ENCODE measurements at places on chromosomes 6 and 20.

DNA sequence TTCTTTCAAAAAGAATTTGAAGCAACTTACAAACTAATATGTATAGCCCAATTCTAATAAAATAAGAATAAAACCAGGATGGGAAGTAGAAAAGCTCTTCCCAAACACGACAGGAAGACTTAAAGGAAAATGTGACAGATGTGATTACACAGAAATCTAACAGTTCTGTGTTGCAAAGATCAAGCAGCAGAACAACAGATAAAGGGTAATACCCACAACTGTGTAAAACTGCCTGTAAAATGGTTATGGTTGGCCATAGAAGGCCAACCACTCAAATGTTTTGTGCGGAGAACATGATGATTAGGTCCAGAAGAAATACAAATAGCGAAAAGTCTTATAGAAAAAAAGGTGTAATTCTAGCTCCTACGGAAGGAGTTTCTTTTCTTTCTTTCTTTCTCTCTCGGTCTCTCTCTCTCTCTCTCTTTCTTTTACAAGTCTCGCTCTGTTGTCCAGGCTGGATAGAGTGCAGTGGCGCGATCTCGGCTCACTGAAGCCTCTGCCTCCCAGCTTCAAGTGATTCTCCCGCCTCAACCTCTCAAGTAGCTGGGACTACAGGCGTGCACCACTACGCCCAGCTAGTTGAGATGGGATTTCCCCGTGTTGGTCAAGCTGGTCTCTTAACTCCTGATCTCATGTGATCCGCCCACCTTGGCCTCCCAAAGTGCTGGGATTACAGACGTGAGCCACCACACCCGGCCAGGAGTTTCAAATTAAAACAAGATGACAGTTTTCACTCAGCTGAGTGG lies 128.5 kb downstream of the QRSL1 start:
- DNase-seq: no peak

DNA sequence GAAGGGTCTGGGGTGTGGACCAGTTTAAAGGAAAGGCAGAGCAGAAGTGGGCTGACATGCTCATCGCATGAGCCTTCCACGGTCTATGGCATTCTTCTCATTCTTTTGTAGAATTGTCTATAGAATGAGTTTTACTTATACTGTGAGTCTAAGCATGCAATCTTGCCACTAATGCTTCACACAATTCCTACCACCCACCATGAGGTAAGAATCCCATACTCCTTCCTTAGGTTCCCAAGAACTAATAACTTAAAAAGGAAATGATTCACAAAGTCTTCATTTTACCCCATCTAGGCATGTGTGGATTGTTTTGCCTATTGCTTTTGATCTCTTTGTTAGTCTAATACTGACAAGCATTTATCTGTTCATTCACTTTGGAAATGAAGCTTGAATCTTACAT lies 195.2 kb downstream of the LY86 start:
- no peak for DNase-seq

- peak; percentile 31 for DNase-seq
These were observed 5.6 kb downstream of the FBXO9 start for GRCh38 chr6:53070806-53071205.

DNA sequence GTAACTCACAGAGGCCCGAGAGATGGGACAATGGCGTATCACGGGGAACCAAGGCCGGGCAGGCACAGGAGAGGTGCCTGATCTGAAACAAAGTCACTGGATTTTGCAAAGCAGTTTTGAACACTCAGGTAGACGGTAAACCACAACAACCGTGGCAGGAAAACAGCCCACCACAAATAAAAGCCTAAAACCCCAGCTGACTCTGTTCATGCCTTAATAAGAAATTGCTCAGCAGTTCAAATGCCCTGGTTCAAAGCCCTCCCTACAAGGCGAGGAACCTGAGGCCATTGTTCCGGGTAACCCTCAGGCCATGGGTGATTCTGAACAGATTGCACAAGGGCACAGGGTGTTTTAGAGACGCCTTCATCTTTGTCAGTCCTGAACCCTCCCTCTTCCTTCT lies 114.2 kb downstream of the MAP3K7 start:
- peak; percentile 45 for DNase-seq

DNA sequence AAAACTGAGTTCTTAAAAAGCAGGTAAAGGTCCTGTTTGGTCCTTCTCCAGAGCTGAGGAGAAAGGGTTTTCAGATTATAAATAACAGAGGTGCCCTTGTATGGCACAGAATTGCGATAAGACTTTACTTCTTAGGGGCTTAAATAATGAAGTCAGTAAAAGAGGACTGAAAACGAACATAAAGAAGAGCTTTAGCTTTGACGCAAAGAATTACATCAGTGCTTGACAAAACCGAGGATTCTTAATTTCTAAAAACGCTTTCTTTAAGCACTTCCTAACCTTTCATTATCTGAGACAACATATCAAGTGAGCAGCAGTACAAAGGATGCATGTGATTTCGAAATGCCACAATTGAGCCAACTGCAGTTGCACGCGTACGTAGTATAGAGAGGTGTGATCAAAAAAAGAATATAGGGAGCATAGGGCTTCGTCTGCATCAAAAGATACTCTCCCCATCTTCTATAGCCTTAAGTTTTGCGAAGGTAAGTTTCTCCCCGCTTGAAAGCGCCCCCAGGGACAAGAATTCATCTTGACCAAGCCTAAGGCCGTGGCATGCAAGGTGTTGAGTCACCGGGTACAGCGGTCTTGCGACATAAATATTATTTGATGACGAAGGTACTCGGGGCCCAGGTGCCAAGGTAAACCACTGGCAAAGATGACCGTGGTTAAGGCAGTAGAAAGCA lies 778 bp upstream of the LOC128125822 start:
- no peak for DNase-seq

DNA sequence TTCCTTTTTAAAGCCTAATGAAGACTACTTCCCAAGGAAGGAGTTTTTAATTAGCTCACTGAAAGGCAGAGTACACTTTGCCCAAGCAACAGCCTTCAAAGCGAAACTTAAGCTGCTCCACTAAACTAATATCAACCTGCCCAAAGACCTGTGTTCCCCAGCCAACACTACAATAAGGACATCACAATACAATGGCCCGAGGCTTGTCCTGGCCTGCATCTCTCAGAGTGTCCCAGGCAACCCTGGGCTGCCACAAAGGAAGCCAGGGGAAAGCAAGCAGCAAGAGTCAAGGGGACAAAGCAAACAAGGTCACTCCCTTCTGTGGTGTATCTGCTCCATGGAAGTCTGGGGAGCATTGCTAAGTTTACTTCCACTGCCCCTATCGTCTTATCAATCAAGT lies 52.3 kb downstream of the PIGU start:
- no peak for DNase-seq

DNA sequence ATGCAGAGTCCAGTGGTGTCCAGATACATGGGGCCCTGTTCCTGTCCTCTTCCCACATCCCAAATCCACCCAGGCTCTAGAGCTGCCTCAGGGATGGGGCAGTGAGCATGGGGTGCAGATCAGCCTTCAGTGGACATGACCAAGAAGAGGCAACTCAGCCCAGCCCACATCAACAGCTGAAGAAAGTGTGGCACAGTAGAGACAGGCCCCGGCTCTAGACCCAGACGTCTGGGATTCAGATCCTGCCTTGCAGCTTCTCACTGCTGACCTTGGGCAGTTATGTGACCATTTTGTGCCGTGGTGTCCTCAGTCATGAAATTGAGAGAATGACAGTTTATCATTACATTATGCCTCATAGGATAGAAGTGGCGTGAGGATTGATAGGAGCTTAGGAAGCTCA lies 54.6 kb upstream of the CST7 start:
- DNase-seq: no peak

DNA sequence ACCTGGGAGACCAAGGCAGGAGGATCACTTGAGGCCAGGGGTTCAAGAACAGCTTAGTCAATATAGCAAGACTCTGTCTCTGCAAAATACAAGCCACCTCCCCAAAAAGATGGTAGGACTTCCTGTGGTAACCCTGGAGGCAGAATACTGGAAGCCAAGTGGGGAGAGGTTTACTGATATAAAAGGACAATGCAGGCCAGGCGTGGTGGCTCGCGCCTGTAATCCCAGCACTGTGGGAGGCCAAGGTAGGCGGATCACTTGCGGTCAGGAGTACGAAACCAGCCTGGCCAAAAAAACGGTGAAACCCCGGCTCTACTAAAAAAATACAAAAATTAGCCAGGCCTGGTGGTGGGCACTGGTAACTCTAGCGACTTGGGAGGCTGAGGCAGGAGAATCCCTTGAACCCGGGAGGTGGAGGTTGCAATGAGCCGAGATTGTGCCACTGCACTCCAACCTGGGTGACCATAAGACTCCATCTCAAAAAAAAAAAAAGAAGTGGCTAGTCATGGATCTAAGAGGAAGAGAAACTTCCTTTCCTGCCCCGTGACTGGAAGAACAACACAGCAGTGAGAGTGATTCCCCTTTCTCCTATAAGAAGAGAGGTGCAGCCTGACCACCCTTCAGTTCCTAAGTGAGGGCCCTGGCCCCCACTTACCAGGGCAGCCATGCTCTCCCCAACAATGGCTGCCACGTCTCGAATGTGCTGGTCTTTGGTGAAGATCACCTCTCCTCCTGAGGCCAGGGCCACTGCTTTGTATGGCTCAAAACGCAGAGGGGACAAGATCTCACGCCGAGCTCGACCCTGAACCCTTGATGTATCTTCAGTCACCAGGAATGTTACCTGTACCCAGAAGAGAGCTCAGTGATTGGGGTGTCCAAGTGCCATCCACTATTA lies 6.2 kb downstream of the SAPCD1 start:
- DNase-seq: no peak

- DNase-seq: no peak
These were observed 34.1 kb downstream of the POFUT1 start for GRCh38 chr20:32241807-32242206.

DNA sequence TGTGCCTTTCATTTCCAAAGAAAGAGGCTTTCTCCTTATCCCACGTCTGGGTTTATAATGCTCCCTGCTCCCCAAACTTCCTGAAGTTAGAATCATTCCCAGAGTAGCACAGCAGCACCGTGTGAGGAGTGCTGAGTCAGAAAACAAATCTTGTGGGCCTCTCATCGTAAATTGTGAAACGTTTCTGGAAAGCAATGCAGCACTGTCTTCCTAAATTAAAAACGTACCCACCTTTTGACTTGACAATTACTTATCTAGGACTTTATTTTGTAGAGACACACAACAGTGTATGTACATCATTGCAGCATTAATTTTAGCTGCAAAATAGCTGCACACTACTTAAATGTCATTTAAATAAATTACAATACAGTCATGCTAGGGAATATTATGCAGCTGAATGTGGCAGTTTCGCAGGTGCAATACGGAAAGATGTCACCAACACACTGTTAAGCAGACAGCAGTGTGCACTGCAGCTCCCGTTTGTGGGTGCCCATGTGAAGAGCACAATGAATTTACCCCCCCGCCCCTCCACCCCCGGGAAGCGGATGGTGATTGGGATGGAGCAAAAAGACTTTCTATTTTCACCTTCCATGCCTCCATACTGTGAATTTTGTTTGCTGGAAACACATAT lies 30.8 kb downstream of the RRBP1 start:
- DNase-seq: no peak

GRCh38 chr6:129590408-129591022 lies 119.5 kb downstream of the ARHGAP18 start:
- no peak for DNase-seq

DNA sequence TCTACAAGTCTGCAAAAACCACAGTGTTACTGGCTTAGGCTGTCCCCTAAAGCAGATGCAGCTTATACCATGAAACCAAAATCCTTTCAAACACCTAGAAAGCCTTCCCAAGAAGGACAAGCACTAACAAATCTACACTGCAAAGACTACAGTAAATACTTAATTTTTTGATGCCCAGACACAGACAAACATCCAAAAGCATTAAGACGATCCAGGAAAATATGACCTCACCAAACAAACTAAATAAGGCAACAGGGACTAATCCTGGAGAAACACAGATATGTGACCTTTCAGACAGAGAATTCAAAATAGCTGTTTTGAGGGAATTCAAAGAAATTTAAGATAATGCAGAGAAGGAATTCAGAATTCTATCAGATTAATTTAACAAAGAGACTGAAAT lies 423.5 kb downstream of the COL12A1 start:
- DNase-seq: no peak

DNA sequence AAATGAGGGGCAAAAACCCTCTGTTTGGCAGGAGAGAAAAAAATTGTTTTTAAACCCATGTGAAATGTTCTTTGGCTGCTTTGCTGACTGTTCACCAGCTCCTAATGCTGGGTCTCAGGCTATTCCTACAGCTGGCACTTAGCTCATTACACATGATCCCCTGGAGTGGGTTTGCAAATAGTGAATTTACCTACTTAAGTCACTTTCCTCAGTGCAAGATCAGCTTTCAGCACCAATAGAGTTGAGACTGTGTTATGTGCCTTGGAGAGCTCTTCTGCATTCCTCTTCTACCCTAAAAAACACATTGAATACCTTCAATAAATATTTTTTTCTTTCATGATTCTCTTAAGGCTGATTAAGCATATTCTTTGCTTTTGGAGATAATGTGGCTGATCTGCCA lies 58.4 kb upstream of the PRDM1 start:
- no peak for DNase-seq

GRCh38 chr6:71579902-71580301 lies 291.3 kb downstream of the OGFRL1 start:
- no peak for DNase-seq

GRCh38 chr6:149544646-149545257 lies 1.1 kb downstream of the PPIL4 start:
- no peak for DNase-seq

GRCh38 chr20:8757146-8757545 lies 311.7 kb upstream of the PLCB4 start:
- DNase-seq: no peak

DNA sequence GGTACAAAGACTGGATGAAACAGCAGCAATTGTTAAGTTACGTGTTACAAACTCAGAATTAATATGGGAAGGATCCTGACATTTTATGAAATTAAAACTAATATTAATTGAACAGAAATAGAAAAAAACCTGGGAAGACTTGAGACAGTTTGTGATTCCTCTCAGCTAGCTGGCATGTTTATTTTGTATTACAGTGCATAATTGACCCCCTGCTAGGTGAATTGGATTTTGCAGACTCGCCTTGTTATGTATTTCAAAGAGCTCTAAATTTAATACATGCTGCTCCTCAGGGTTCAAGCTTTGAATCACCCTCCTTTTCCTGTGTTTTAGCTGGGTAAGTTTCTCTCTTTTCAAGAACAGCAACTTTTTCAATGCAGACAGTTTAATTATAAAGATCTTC lies 339.4 kb downstream of the PLCB1 start:
- DNase-seq: no peak

DNA sequence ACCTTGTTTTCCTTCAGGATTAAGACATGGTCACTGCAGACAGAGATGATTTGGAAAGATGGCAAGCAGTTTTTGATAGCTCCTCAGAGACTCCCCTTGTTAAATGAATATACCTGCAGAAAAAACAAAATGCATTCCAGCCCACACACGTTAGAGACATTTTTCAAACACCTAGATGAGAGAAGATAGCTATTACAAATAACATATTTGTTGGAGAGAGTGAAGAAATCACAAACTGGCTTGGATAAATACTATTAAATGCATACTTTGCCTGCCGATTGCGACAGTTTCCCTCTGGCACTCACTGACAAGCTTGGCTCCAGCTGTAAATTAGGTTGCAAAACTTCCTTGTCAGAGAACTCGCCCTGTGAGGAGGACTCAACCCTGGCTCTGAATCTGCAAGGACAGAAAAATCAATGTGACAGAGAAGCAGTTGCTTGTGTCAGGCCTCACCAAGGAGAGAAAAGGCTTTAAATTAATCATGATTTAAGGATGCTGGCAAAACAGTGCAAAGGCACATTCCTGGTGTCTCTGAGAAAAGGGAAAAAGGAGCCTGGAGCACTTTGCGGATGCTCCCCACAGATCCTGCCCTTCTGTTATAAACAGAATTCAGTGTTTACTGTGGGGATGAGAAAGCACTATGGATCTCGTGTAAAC lies 423.7 kb upstream of the MARCKS start:
- DNase-seq: no peak

- no peak for DNase-seq
These were observed 18.7 kb upstream of the GATA5 start for GRCh38 chr20:62494537-62494936.
